Activated naive CD4-positive, alpha-beta T cell (primary cell): ENCODE measurements at places on chromosomes 3 and 15.

- DNase-seq = no peak
Observed at GRCh38 chr3:70726961-70727360, 414.5 kb upstream of the MDFIC2 start.

GRCh38 chr3:11172096-11172690, 17.9 kb downstream of the HRH1 start:
- DNase-seq = no peak

DNA sequence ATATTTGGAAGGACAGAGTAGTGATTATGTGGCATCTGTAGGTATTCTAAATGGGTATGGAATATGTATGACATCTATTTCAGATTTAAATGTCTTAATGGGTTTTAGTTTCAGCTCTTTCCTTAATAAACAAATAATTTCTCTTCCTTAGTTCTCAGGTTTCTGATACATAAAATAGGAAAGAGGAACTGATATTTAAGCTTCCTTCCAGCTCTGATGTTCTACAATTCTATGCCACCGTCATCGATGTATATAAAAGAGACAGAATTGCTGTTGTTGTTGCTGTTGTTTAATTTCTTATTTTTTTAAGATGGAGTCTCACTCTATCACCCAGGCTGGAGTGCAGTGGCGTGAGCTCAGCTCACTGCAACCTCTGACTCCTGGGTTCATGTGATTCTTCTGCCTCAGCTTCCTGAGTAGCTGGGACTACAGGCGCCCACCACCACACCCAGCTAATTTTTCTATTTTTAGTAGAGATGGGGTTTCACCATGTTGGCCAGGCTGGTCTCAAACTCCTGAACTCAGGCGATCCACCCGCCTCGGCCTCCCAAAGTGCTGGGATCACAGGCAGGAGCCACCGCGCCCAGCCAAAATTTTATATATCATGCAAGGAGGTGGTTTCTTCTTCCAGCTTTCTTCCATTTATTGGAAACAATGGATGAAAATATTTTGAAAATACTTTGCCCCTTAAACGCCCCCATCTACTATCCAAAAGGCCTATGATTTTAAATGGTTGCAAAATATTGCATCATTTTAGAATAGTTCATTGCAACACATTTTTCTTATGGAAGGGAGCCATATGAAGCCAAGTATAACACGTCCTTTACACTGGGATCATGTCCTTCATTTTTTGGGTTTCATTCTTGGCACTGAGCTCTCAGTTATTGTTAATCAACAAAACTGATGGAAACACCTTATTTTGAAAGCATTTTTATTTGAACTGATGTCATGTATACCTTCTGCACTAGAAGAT, 13.9 kb upstream of the C15orf61 start:
- DNase-seq = no peak

GRCh38 chr3:81758275-81758674, 3.2 kb downstream of the GBE1 start:
- DNase-seq = no peak

DNA sequence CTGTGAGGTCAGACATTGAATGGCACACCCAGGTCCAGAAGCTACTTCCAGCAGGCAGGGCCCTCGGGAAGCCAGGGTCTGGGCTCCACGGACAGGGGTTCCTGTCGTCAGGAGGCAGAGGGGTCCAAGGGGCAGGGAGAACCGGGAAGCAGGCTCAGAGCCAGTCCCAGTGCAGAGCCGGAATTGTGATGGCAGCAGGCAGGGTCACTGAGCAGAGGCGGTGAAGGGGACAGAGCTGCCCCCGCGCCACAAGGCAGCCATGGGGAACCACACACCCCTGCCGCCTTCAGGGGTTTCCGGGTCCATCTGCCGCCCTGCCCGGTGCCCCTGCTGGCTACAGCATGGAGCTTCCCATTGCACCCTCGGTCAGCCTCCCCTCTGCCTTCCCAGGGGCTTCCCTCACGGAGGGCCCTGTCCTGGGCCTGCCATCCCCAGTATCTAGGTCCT, 136.9 kb downstream of the NSMCE3 start:
- DNase-seq = no peak

- DNase-seq = no peak
Observed at GRCh38 chr15:41656188-41656587, 4.0 kb upstream of the MGA start.

DNA sequence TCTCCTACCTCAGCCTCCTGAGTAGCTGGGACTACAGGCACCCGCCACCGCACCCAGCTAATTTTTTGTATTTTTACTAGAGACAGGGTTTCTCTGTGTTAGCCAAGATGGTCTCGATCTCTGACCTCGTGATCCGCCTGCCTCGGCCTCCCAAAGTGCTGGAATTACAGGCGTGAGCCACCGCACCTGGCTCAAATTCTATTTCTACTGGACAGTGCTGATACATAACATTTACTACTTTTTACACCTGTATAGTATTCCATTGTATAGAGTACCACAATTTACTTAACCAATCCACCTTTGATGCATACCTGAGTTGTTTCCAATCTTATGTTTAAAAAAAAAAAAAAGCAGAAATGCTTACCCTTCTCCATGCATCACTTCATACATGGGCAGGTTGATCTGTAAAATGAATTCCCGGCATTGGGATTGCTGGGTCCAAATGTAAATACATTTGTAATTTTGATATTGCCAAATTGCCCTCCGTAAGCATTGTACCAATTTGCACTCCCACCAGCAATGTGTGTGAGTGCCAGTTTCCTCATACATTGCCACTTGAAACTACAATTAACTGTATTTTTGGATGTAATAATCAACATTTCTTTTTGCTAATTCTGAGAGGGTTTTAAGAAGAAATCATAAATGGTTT, 94.5 kb downstream of the NPTN start:
- DNase-seq = no peak
